ENCODE measurements at places on chromosomes 5 and 9. TPM values are rescaled to one million over a fixed set of nuclear protein-coding genes. Genes with fewer than 3 reads are reported as not detected.
A peak's percentile ranks its signal among the peaks of the same experiment; 100 is the strongest.

SLC4A9 gene
- 0.81 TPM for total RNA-seq

DNA sequence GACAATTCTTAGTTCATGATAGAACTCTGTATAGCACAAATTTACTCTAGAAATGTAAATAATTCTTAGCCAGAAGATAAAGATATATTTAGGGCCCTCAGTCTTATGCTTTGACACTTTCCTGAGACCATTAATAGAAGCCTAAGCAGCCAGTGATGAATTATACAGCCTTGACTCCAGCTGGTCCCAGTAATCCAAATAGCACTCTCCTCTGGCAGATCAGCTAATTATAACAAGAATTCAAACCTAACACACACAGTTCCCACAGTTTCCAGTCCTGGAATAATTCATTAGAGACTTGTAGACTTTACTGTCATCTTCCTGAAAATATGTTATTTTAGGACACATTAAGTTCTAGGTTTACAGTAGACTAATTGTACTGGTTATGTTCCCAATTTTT is 50.4 kb downstream of the SHOC1 start:
- DNase-seq = no peak

RXRA gene
- 61.0 TPM for total RNA-seq

AQP3 gene
- 9.0 TPM for total RNA-seq

DNA sequence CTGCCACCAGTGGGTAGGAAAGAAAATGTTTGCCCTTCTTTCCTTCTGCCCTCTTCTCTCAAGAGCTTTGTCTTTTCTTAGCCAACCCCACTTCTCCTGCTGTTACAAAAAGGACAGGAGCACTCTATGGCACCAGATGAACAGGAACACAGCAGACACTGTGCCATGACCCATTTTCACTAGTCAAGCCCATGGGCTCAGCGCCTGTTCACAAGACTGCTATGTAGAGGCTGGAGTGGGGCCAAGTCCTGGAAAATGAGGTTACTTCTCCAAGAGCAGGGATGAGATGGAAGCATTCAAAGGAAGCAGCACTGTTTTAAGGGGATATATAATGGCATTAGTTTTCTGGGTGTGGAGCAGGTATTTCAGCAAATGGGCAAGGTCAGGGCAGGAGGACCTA is 46.8 kb upstream of the GRAMD2B start:
- DNase-seq = no peak

DNA sequence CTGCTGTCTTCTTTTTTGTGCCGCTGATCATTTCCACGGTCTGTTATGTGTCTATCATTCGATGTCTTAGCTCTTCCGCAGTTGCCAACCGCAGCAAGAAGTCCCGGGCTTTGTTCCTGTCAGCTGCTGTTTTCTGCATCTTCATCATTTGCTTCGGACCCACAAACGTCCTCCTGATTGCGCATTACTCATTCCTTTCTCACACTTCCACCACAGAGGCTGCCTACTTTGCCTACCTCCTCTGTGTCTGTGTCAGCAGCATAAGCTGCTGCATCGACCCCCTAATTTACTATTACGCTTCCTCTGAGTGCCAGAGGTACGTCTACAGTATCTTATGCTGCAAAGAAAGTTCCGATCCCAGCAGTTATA is 17.1 kb downstream of the F2R start:
- no peak for DNase-seq

DNA sequence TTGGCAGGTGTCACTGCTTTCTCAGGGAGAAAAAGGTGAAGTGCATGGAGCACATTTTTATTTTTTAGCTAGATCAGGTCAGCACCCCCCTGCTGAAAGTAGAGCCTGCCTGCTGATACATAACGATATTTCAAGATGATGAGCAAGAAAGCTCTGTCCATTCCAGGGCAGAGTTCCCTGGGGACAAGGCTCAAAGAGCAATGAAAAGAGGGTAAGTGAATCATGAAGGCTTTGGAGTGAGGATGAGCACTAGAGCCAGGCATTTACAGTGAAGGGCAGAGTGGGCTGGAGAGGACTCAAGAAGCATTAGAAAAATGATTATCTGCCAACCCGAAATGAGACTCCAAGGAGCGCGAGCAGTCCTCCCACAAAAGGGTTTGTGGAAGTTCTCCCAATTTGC is 345.7 kb downstream of the TLE4 start:
- no peak for DNase-seq

DNA sequence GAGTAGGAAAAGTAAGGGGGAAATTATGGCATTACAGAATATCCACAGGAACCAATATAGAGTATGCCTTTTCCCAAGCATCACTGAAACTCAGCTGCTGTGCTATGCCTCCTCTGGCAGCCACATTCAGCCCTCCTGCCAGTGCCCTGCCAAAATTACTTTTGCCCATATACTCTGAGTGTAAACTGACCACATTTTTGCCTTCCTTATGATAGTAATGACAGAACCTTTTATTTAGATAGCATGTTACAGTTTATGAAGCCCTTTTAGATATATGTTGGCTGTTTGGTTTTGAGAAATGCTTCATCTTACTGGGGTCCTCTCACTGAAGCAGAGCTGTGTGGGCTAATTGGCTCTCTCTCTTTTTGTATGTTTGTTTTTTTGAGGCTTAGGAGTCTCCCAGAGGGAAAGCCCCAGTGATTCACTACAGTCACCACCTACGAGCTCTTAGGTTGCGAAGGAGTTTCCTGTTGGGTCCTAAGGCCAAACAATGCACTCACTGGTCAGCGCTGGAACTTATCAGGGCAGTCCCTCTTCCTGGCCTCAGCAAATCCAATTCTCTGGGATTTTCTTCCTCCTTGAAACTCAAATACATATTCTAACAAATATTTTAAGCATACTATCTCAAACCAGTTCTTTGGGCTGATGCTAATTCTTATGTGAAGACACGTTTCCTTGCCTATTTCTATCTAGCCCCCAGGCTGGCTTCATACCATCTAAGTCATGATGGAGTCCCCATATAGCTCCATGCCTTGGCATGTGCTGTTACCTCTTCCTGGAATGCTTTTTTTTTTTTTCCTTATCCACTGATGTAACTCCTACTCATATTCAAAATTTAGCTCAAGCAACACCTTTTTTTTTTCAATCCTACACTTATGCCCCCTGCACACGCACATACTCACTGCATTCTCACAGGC is 3.7 kb downstream of the PHF24 start:
- no peak for DNase-seq

GPR150 gene
- total RNA-seq = 0.87 TPM

GRCh38 chr5:37437711-37438110 is 58.6 kb downstream of the WDR70 start:
- DNase-seq = no peak

DNA sequence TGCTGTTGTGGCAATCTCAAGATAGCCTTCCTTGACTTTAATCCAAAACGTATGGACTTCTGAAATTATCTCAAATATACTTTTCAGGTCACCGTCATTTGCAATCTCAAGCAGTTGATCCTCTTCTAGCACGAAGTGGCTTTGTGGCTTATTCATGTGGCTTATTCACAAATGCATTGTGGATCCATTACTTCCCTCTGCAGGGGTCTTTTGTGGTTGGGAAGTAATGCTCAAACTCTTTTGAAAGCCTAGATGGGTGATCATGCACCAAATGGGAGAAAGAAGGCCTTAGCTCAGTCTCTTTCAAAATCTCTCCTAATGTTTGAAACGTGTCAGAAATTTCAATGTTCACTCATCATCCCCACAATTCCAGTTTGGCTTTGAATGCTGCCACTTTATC is 597.2 kb upstream of the CDH10 start:
- no peak for DNase-seq

EPB41L4B gene
- 14.5 TPM for total RNA-seq

DNA sequence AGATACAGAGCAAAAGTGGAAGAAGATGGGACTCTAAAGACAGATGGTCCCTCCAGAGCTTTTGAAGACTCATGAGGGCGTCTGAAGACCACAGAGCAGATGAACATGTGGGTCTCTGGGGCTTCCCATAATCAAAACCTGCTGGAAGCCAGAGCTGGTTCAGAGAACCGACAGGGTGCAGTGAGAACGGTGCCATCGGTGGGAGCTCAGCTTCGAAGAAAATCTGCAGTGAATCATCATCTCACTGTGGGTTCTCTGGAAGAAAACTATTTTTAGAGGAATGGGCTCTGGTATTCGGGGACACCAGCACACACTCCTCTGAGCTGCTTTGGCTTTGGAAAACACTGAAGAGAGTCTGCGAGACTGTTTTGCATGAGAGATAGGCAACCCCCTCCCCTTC is 222.4 kb upstream of the PANK3 start:
- no peak for DNase-seq

CYSRT1 gene
- 3.7 TPM for total RNA-seq

GRCh38 chr5:677131-678101 is 15.7 kb downstream of the TPPP start:
- DNase-seq = peak; percentile 12

GRCh38 chr9:99823681-99824377 is 2.1 kb downstream of the NR4A3 start:
- peak; percentile 48 for DNase-seq

GRCh38 chr5:84983093-84983492 is 598.4 kb upstream of the EDIL3 start:
- DNase-seq = no peak

DNA sequence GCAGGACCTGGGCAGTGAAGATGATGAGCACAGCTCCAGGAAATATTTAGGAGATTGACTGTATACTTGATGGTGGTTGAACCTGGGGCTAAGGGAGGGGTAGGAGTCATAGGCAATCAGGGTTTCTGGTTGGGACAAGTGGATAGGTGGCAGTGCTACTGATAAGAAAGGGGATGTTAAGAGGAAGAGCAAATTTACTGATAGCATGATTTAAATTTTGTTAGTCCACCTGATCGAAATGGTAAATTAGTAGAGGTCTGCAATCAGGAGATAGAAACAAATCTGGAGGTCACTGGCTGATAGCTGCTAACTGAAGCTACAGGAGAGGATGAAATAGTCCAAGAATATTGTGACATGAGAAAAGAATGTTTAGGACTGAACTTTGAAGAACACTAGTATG is 5.7 kb upstream of the C5orf34 start:
- DNase-seq = no peak

DNA sequence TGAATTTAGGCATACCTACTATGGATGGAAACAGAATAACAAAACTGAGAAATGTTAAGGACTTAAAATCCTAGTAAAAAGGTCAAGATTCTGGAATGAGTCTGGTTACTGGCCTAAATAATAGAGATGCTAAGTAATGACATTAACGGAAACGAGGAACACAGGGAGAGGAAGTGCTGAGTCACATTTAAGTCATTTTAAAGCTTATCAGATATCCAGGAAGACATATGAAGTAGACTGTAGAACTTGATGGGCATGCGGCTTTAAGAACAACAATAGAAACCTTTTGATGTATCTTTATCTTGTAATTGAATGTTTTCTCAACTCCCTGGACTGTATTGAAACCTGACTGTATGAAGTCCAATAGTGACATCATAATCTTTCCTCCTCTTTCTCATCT is 1251.4 kb upstream of the CDH6 start:
- no peak for DNase-seq

GAPVD1 gene
- 76.9 TPM for total RNA-seq

SPINK6 gene
- not detected for total RNA-seq

PCA3 gene
- 0.39 TPM for total RNA-seq

GIN1 gene
- 12.5 TPM for total RNA-seq

PCDH1 gene
- total RNA-seq = 9.6 TPM

DNA sequence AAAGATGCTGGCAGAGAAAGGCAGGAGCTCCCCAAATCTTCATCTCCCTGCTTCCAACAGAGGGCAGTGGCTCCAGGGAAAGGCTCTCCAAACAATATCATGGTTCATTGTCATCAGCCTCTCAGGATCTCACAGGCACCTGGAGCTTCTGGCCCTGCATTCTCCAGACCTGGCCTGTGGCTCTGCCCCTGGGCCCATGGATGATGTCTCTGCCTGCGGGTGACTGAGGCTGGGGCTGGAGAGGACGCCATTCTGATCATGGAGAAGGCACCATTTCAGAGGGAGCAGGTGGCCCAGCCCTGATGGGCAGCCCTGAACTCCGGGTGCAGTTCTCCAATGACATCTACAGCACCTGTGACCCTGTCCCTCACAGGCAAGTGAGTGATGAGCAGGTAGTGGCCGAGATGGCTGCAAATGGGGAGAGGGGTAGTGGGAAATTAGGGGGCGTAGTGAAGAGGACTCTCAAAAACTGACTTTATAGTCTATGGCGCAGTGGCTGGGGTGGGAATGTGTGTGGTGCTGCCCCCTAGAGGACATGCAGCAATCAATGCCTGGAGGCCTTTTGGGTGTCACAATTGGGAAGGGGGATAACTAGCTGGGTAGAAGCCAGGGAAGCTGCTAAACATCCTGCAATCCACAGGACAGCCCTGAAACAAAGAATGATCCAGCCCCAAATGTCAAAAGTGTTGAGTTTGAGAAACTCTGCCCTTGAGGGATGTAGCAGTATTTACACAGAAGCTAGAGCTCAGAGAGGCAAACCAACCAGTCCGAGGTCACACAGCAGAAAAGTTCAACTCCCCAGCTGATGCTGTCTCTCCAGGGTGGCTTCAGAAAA is 3.2 kb downstream of the SH3PXD2B start:
- DNase-seq = no peak

DNA sequence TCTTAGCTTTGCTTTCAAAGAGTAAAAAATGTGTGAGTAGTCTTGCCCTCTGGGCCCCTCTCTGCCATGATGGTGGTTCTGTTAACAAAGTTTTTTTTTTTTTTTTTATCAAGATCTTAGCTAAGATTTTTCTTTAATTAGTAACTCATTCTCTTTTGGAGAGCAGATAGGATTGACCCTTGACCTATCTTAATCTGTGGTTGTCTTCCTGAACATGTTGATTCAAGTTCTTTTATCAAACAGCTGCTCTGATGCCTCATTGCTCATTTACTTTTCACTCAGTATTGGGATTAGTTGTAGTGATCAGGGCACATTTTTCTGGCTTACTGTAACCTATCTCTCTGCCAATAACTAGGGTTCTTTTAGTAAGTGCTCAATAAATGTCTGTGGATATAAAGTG is 106.3 kb downstream of the PCSK5 start:
- DNase-seq = no peak

SCGB3A1 gene
- total RNA-seq = 9.8 TPM

BTNL8 gene
- total RNA-seq = 14.7 TPM

DNA sequence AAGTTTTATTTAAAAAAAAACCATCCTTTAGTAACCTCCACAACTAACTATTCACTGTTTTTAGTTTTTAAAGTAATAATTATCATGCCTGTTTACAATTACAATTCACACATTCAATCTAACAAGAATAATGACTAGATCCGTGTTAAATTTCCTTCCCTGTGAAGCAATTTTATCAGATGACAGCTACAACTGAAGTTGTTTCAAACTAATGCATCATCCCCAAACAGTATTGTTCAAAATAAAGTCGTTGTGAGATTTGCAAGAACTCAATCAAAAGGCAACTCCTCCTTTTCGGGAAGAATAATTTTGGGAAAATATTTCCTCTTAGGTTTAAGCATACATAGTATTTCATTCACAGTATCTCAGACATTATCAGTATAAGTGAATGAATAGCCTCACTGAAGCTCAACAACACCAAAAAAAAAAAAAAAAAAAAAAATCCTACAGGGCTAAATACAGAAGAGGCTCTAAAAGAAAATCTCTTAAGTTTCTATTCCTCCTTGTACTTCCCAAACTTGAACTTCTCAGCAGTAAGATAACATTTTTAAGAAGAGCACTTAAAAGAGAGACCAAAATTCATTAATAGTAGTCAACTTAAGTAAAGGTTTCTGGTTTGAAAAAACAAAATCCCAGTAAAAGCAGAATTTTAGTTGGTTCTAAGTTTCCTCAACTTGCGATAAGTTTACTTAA is 9.4 kb downstream of the C9orf72 start:
- DNase-seq = no peak

- no peak for DNase-seq
These were observed 1578.3 kb downstream of the EFNA5 start for GRCh38 chr5:106092455-106092854.

All from testis (tissue), 5 donors.